ENCODE measurements at places on chromosomes 13 and 19.

- DNase-seq: no peak
Observed at GRCh38 chr13:98892821-98893220, 85.0 kb downstream of the DOCK9 start.

DNA sequence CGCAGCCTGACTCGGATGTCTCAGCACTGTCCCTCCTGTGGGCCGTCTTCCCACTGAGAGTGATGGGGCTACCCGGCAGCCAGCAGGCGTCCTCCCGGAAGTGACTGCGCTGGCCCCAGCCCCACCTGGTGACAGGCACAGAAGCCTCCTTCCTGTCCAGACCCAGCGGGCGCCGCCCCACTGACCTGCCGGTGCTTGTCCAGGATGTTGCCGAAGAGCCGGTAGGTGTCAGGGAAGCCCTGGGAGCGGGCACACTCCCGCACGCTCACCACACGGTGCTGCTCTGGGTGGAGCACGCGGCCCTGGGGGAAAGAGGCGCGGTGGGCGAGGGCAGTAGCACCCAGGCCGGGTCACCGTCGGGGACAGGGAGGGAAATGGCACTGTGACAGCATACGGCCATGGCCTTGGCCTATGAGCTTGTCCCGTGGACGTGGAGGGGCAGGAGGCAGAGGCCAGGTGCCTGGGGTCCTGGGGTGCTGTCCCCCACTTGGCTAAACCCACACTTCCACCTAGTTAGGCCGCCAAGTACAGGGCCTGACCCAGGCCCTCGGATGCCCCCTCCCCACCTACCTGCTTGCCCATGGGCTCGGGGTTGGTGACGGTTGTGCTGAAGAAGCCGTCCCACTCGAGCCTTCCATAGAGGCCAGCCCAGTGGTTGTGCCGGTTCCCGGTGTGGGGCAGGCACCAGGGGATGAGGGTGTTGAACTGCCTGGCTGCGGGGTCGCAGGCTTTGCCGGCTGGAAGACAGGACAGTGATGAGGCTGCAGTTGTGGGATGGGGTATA is 16.0 kb upstream of the EIF3G start:
- no peak for DNase-seq

DNA sequence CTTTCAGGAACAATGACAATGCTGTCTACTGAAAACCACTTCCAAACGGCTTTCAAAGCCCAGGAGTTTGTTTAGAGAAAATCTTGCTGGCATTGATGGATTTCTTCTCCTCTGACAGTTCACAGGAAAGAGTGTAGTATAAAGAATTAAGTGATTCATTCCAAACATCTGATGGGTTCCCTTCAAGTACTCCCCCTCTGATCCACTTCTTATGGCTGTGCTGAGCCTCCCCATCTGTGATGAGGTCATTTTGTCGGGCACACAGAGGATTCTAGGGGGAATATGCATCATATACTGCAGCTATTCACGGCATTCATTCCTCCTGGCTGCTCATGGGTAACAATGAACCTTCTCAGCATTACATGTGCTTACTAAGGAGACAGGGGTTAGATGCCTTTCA is 107.9 kb downstream of the RGCC start:
- no peak for DNase-seq

DNA sequence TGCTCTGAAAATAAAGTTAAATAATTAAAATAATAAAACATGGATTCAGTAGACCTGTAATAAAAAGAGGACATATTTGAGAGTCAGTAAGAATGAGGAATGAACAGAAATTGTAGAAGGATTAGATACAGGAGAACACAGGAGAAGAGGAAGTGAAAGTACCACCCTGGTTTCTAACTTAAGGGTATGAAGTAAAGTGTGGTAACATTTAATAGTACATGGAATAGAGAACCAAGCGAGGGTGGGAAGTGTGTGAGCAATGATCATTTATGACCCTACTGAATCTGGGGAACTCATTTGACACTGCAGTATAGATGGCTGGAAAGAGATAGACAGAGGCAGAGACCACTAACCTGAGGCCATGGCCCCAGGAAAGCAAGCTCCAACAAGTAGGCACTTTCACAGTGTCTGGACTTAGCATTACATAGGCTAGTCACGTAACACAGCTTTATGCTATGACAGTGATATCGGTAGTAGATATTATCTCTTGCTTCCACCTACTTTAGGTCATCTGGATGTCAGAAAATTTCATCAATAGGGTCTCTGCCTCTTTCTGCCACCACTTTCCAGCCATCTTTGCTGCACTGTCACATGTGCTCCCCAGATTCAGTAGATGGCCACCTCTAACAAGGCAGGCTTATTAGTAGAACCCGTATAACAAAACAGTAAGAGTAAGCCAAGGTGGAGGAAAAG is 633.9 kb upstream of the MIR17HG start:
- DNase-seq: no peak

GRCh38 chr13:98513837-98514236 is 63.1 kb downstream of the STK24 start:
- no peak for DNase-seq

- DNase-seq: no peak
Observed at GRCh38 chr13:65595916-65596315, 1634.2 kb downstream of the PCDH9 start.

GRCh38 chr13:84571264-84571663 is 689.0 kb upstream of the SLITRK1 start:
- no peak for DNase-seq

GRCh38 chr19:38838986-38839761 is 7.6 kb upstream of the ECH1 start:
- DNase-seq: no peak

DNA sequence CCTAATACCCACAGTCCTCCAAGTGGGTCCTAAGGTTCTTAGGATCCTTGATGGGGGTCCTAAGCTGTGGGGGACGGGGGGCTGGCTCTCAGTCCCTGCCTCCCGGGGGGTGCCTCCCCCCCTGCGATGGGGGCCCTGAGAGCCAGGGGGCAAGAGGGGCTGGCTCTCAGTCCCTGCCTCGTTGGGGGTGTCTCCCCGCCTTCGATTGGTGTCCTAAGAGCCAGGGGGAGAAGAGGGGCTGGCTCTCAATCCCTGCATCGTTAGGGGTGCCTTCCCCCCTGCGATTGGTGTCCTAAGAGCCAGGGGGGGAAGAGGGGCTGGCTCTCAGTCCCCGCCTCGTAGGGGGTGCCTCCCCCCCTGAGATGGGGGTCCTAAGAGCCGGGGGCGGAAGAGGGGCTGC is 37.0 kb downstream of the SLC25A30 start:
- no peak for DNase-seq

DNA sequence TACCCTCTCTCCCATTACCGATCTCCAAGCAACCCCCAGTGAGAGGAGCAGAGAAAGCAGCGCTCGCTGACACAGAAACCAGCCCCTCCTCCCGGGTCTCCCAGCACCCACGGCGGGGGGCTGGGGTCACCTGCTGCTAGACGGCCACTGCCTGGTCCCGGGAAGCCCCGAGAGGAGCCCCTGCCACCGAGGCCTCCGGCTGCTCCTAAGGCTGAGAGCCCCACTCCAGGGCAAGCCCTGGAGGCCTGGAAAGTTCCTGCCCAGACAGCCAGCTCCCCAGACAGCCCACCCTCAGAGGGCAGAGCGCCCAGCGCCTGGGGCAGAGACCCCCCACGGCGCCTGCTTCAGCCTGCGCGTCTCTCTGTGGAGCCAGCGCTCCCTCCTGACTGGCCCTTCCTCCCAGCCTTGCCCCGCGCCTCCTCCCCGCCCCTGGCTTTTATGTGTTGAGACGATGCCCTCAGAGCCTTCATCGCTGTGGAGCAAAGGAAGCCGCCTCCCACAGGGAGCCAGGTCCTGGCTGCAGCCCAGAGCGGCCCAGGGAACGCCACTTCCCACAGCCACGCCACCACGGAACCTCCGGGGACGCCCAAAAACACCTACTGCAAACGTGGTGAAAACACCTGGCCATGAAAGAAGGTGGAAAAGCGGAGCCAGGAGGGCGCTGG is 51.1 kb downstream of the MLLT1 start:
- DNase-seq: no peak

- no peak for DNase-seq
Observed at GRCh38 chr13:103006641-103007426, 59.4 kb downstream of the SLC10A2 start.

DNA sequence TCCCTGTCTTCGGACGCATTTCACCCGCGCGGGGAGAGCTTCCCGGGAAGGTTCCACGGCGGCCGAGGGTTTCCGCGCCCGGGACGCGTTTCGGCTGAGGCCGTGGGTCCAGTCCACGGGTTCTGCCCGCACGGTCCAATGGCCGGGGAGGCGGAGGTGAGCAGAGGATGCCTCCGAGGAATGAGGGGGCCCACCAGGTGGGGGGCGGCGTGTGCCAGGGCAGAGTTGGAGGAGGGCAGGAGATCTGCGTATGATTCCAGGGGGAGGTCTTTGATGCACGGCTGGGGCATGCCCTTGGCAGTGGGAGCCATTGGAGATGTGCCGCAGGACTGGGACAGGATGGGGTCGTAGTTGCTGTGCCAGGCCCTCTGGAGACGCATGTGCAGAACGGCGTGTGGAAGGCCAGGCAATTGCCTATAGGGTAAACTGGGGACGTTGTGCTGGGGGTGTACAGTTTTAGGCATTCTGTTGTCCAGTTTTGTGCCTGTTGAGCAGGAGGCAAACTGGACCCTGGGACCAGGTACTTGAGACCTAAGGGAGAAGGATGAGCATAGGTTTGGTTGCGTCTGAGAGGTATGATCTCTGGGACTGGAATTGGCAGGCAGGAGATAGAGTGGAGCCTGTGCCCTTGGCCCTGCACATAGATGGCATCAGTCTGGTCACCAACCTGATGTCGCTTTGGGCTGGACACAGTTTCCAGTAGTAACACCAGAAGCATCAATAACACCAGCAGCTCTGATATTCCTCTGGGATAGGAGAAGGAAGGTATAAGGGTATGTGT is 751 bp downstream of the ZNF584 start:
- no peak for DNase-seq

GRCh38 chr19:17479325-17479791 is 9.0 kb downstream of the SLC27A1 start:
- no peak for DNase-seq

- DNase-seq: no peak
Observed at GRCh38 chr13:29577136-29578051, 18.1 kb downstream of the SLC7A1 start.

DNA sequence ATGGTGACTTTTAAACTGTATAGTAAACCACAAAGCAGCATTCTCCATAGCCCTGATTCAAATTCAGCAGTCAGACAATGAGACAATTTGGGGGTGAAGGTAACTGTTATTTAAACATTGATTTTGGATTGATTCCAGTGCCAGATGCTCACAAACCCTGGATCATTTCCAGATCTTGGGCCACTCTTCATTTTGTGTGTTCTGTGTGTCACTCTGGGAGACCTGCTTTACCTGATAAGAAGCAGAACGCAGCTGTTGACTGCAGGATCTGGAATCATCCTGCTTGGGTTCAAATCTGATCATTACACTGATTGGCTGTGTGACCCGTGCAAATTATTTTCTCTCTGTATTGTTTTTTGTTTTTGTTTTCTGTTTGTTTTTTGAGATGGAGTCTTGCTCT is 4.0 kb upstream of the PCDH8 start:
- no peak for DNase-seq

DNA sequence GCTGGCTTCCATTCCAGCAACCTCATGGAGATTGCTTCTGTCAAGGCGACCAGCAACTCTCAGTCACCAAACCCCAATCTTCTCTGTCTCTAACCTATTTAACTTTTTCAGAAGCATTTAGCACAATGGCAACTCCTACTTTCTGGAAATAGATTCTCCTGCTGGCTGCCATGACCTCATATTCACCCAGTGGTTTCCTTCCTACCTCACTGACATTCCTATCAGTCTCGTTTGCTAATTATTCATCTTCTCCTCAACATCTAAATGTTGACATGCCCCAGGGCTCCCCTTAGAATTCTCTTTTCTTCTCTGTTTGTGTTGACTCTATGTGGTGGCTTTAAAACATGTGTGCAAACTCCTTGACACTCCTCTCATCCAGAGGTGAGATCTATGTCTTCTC is 106.7 kb downstream of the OLFM4 start:
- no peak for DNase-seq

GRCh38 chr13:113124211-113124970 is 1.8 kb downstream of the F10 start:
- DNase-seq: no peak

GRCh38 chr13:44380404-44381165 is 7.0 kb downstream of the SERP2 start:
- no peak for DNase-seq

DNA sequence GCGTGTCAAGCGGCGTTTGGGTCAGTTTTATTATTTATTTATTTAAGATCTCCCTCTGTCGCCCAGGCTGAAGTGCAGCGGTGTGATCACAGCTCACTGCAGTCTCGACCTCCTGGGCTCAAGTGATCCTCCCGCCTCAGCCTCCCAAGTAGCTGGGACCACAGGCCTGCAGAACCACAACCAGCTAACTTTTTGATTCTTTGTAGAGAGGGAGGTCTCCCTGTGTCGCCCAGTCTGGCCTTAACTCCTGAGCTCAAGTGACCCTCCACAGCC is 713 bp downstream of the MRPS12 start:
- DNase-seq: no peak

GRCh38 chr13:51887468-51887867 is 25.7 kb downstream of the CCDC70 start:
- DNase-seq: no peak

DNA sequence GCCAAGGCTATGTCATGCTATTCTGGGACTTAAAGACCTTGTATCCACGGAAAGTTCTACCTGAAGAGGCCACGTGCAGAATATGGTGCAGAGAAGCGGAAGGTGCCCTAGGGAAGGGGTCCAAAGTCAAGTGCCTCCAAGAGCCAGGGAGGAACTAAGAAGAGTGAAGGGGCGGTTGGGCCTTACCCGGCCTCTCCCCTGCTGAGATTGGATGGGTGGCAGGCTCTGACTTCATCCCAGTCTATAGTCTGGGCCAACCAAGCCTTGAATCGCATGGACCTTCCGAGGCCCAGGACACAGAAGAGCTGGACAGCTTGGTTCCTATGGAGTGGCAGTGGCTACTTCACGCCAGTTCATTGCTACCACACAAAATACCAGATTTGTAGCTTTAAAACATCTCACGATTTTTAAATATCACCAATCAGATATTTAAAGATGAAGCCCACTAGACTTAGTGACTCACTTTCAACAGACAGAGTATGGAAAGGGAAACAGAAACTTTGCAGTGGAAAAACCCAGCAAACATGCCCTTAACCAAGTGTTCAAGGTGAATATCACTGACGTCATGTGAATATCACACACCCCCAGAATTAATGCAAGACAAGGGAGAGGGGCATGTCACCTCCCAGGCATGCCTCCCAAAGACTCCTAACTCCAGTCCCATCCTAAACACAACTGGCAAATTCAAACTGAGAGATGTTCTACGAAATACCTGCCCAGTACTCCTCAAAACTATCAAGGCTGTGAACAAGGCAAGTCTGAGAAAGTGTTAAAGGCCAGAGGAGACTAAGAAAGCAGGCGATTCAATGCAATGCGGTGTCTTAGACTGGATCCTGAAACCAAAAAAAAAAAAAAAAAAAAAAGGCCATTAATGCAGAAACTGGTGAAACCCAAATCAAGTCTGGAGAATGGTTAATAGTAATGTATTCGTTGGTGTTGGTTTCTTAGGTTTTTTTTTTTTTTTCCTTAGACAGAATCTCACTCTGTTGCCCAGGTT is 10.2 kb downstream of the C19orf12 start:
- no peak for DNase-seq

DNA sequence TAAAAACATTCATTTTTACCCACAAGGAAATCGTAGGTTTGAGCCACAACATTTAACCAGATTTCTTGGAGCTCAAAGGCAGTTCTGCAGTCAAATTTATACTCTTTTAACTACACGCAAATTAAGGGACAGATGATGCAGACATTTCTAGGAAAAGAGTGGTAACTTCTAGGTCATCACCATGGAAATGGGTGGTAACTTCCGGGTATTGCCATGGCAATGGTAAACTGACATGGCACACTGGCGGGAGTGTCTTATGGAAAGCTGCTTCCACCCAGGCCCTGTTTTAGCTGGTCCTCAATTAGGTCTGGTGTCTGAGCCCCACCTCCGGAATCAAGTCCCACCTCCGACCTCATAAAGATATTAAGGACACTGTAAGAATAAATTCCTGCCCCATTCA is 10.4 kb upstream of the LYPD5 start:
- DNase-seq: no peak
